ENCODE measurements at places on chromosomes 13 and 19. TPM values are rescaled to one million over a fixed set of nuclear protein-coding genes. Genes with fewer than 3 reads are reported as not detected.

The RPS16 gene
- 716 TPM for total RNA-seq

The FUT6 gene
- not detected for total RNA-seq

The MPND gene
- 5.8 TPM for total RNA-seq

The NCR1 gene
- total RNA-seq: not detected

The PTH2 gene
- not detected for total RNA-seq

The BCL3 gene
- 43.1 TPM for total RNA-seq

The ZNF284 gene
- total RNA-seq: 2.1 TPM

The FLT3 gene
- 0.81 TPM for total RNA-seq

The SHD gene
- total RNA-seq: not detected

The GJA3 gene
- total RNA-seq: under 0.01 TPM

The SIGLEC12 gene
- total RNA-seq: not detected

The OR7C1 gene
- not detected for total RNA-seq
